ENCODE measurements at places on chromosomes 2 and 18. TPM values are rescaled to one million over a fixed set of nuclear protein-coding genes. Genes with fewer than 3 reads are reported as not detected.

The CXCR4 gene
- 0.92 TPM for total RNA-seq

The GRHL1 gene
- 0.37 TPM for total RNA-seq

The SMAD7 gene
- total RNA-seq, result 20.9 TPM

The CACNB4 gene
- total RNA-seq, result 1.1 TPM

The AOX1 gene
- total RNA-seq, result 23.2 TPM

The PARD6G gene
- 2.8 TPM for total RNA-seq

The EPHA4 gene
- 26.7 TPM for total RNA-seq

The SERPINB4 gene
- total RNA-seq, result 0.14 TPM

The CFLAR gene
- 61.7 TPM for total RNA-seq

The EIF2AK2 gene
- total RNA-seq, result 19.3 TPM

The DNAH7 gene
- total RNA-seq, result 0.28 TPM

The CCL20 gene
- total RNA-seq, result 0.28 TPM

The ST3GAL5 gene
- 30.2 TPM for total RNA-seq

The MFF gene
- total RNA-seq, result 78.4 TPM

The CXCR1 gene
- total RNA-seq, result not detected

The PLA2R1 gene
- total RNA-seq, result 10.0 TPM

The FNDC4 gene
- total RNA-seq, result 11.9 TPM

The CNGA3 gene
- not detected for total RNA-seq

The B4GALT6 gene
- total RNA-seq, result 2.5 TPM

The MGAT4A gene
- total RNA-seq, result 0.28 TPM

The GPATCH11 gene
- total RNA-seq, result 4.1 TPM

The OSBPL6 gene
- total RNA-seq, result 1.1 TPM

The ACOXL gene
- total RNA-seq, result not detected

The GALNT14 gene
- not detected for total RNA-seq

The FOXI3 gene
- not detected for total RNA-seq

The KRTCAP3 gene
- total RNA-seq, result 0.18 TPM

The MARCHF4 gene
- 0.28 TPM for total RNA-seq

The CPS1 gene
- 18.4 TPM for total RNA-seq

The CMPK2 gene
- 0.43 TPM for total RNA-seq

The LRRC30 gene
- total RNA-seq, result not detected

The KCNK3 gene
- total RNA-seq, result 0.28 TPM

Data from smooth muscle cell of bladder (primary cell).